ENCODE measurements at places on chromosomes 2 and 18.

DNA sequence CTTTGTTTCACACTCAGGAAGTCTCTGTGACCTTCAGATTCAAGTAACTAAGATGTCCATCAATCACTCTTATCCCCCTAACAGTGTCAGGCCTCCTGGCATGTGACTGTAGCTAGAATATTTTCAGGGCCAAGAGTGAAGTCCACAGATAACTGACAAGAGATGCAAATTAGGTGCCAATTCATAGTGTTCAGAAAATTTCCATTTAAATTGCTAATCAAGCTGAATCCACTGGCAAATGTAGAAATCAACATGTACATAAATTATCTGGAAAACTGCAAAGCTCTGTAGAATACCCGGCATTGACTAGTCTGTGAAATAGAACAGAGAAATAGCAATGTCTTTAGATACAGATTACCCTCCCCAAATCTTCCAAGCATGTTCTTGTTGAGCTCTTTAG lies 38.6 kb upstream of the ARL4C start:
- DNase-seq, result no peak

DNA sequence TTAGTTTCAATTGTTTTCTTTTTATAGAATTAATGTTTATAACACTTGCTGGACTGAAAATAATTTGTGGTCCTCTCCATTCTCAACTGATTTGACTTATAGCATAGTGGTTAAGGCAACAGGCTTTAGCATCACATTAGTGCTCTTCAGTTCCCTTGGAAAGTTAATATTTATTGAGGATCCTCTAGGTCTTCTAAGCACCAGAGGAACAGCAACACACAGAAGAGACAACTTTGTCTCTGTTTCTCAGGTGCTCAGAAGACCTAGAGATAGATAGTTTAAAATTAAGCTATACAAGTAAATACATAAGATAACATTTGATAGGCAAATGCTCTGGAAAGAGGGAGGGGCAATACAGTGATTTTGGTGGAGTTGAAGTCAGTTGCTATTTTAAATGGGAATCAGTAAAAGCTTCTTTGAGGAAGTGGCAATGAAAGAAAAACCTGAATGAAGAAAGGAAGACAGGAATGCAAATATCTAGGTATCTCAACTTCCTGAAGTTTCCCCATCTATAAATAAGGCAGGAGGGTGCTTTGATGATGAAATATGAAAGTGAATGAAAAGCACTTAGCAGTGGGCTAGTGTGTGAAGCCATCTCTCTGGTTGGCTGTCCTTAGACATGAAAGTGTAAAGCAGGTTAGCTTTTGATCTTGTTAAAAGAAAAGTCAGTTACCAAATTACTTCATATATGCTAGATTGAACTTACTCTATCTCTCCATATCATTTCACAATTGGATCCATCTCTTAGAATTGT lies 7.9 kb downstream of the NEUROD1 start:
- no peak for DNase-seq

DNA sequence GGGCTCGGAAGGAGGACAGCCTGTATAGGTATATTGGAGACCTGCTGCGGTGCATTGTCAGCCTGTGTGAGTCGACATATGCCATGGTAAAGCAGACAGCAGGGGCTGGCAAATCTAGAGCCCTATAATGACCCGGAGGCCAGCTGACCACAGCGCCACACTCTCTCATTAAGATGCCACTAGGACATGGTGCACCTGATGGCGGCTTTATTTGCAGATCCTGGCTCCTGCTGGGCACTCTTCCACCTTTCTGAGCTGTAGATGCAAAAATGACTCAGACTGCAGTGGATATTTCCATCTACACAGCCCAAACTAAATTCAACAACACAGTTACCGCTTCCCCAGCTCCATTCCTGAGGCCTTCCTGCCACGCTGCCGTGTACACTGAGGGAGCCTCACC lies 389.9 kb downstream of the TNS1 start:
- DNase-seq, result no peak

DNA sequence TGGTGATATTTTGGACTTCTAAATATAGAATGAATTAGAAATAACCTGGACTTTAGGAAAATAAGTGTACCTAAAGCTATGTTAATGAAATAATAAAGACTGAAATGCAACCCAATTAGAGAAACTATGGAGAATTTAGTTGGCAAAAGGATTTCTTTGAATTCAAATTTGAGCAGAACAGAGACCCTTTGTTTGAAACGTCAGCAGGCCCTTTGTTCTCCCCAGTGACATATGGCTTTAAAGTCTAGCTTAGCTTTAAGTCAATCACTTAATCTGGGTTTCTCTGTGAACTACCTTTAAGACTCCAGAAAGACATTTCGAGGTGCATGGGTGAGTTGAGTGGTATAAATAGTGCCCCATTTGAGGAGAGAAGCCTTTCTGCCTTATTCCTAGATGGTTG lies 130.5 kb upstream of the CREB1 start:
- no peak for DNase-seq
